NCI-H2081 treated with DMSO at 0.1 percent for 48 hours (cell line): ENCODE measurements at places on chromosomes 16 and 17.
A peak's percentile ranks its signal among the peaks of the same experiment; 100 is the strongest.

DNA sequence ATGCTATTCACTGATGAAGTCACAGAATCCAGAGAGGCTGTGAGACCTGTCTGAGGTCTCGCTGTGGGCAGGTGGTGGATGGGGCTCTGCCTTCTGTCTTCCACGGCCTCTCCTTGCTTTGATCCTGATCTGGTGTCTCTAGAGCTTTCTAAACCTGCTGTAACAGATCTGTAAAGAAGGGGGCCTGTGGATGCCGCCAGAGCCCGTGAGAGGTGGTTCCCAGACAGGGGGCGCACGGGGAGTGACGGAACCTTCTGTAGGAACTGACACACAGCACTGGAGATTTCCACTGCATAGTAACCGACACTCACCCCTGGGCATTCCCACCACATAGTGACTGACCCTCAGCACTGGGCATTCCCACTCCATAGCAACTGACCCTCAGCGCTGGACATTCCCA, 16.0 kb downstream of the CBFA2T3 start:
- DNase-seq = no peak

GRCh38 chr17:63589646-63590045, 11.0 kb upstream of the TACO1 start:
- no peak for DNase-seq

DNA sequence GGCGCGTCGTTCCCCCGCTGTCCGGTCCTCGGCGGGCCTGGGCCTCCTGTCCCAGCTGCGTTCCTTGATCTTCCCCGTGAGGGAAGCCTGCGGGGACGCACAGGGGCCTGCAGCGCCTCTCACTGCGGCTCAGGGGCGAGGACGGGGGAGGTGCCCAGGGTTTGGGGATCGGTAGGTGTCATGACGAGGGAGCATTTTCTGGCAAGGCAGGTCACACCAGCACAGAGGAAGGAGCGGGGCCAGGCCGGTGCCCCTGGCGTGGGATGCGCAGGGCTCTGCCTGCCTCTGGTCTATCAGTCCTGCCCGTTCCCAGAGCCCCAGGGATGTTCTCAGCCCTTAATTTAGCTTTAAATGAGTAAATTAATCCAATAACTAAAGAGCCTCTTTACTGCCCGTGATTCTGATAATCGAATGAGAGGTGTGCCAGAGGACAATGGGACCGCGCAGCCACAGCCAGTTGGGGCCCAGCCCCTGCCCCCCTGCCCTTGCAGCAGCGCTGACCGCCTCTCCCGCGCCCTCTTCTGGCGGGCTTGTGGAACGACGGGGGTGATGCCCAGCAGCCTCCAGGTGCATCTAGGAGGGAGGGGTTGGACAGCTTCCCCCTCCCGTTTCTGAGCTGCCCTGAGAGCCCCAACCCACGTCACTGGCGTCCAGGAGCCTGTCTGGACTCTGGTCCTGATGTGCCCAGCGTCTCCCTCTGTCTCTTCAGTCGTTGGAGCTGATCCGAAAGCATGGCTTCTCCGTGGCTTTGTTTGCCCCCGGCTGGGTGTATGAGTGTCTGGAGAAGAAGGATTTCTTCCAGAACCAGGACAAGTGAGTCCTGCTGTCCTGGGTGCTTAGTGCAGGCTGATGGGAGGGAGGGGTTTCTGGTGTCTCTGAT, 7.9 kb downstream of the ENGASE start:
- no peak for DNase-seq

- DNase-seq = no peak
These were observed 17.6 kb downstream of the ABCC1 start for GRCh38 chr16:15966836-15967546.

GRCh38 chr16:66618588-66619375, 14.3 kb downstream of the CMTM3 start:
- DNase-seq = no peak

DNA sequence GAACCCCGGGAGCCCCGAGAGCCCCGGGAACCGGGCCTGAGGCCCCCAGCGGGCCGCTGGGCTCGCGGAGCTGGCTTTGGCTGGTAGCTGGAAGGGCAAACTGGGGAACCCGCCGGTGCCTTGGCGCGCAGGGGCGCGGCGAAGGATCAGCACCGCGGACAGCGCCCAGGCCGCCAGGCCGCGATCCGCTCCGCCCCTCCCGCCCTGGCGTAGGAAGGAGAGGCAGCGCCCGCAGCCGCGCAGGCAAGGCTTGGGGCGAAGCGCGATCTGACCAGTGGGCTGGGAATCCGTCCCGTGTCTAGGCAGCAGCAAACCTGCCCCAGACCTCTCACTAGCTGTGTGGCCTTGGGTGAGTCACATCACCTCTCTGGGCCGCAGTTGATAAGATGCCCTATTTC, 331 bp upstream of the CCDC92B start:
- no peak for DNase-seq

GRCh38 chr16:11452746-11453389, 107.6 kb downstream of the RMI2 start:
- no peak for DNase-seq

- DNase-seq = no peak
These were observed 11.8 kb downstream of the SLC9A5 start for GRCh38 chr16:67260426-67261063.

DNA sequence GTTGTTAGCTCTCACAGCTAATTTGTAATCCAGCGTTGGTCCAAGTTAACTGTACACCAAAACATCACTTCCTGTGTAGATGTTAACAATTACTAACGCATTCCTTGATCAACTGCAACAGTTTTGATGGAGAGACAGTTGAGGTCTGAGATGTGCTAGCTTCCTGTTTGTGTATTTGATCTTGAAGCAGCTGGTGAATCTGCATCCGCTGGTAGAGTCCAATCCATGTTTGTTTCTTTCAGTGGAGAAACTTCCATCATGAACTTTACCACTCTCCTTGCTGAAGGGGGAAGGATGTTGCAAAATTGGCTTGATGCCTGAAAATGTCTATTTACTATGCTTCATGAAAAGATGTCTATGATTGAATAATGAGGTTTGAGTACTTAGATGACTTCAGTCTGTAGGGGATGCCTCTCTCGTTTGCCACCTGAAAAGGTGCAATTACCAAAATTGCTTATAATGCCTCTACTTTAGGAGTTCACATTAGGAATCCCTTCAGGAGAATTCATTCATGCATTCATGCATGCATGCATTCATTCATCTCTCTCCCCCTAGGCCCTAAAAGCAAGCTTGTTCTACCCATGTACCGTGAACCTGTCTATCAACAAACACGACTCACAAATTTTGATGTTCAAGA, 39.6 kb upstream of the ZKSCAN2 start:
- DNase-seq = no peak

- DNase-seq = no peak
These were observed 10.8 kb upstream of the ASB16 start for GRCh38 chr17:44159519-44160210.

- DNase-seq = no peak
These were observed 19.1 kb upstream of the KPNB1 start for GRCh38 chr17:47630614-47631013.

GRCh38 chr17:1764284-1764683, 2.4 kb downstream of the SERPINF1 start:
- no peak for DNase-seq

DNA sequence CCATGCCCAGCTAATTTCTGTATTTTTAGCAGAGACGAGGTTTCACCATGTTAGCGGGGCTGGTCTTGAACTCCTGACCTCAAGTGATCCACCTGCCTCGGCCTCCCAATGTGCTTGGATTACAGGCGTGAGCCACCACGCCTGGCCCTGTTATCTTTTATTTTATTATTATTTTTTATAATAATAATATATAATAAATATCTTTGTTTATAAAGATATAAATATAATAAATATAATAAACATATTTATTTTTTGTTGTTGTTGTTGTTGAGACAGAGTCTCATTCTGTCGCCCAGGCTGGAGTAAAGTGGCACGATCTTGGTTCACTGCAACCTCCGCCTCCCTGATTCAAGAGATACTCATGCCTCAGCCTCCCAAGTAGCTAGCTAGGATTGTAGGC, 7.0 kb upstream of the RNF157 start:
- no peak for DNase-seq

- no peak for DNase-seq
These were observed 5.3 kb downstream of the TMEM106A start for GRCh38 chr17:43216762-43217613.

DNA sequence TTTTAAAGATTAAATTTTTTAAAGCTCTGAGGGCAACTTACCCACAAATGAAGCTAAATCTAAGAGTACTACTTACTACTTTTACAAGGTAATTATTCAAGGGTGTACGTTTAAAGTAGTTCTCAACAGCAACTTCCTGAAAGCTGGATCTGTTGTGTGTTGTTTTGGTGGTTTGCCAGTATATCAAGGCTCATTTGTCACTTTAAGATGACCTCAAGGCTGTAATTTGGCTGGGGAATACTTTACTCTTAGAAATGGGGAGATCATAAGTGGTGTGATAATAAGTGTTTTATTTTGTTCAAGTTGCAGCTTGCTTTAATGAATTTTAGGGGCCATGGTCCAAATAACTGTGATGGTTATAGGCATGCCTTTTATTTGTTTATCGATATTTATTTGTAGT, 30.4 kb downstream of the AP2B1 start:
- DNase-seq = no peak

GRCh38 chr17:16945663-16946218, 26.2 kb downstream of the TNFRSF13B start:
- DNase-seq = no peak

GRCh38 chr17:31299624-31300023, 2.6 kb upstream of the OMG start:
- DNase-seq = no peak

DNA sequence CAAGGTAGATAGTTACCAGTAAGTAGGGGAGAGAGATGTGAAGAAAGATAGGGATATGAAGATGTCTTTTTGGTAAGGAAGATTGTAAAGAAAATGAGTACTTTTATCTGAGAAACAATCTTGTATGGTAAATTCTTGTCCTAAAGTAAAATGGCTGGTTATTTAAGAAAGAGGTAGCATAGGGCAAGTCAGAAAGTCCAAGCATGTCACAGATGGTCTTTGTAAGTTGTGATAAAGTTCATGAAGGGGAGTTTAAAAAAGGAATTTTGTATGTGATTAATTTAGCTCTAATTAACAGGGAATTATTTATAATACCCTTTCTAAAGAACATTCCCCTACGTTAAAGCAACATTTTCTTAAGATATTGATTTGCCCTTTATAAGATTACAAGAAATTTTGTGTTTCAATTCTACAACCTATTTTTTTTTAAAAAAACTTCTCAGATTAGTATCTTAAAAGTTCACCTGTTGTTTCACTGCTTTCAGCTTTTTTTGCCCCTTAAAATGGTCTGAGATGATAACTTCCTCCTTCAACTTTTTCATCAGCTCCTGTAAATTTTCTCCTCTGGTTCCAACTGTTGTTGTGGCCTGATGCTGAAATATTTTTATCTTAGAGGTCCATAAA, 16.2 kb upstream of the CPHXL start:
- no peak for DNase-seq

GRCh38 chr16:63652091-63652490, 1469.8 kb downstream of the CDH11 start:
- DNase-seq = no peak

GRCh38 chr16:30394592-30395154, 547 bp upstream of the ZNF48 start:
- no peak for DNase-seq

DNA sequence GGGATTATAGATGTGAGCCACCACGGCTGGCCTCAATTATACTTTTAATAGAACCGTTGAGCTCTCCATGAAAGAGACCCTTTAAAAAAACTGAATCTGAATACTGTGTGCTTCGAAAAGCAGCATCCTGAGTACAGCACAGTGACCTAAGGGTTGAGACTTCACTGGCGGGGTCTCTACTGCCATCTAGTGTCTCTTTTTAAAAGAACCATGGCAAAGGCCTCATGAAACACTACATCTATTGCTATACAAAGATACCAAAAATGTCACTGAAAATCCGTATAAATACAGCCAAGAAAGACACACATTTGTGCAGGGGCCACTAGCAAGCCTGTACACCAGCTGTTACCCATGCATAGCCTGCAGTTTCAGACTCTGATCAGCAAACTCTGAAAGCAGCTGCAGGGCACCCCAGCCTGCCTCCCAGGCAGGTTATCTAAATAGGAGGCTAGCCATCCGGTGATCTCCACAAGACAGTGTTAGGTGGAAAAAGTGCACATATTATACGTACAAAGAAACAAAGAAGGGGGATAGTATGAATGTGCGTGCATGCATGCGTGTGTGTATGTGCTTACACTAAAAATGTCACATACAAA, 35.3 kb downstream of the NPLOC4 start:
- DNase-seq = peak; percentile 37

GRCh38 chr16:57395026-57395425, 9.5 kb upstream of the CCL17 start:
- no peak for DNase-seq

DNA sequence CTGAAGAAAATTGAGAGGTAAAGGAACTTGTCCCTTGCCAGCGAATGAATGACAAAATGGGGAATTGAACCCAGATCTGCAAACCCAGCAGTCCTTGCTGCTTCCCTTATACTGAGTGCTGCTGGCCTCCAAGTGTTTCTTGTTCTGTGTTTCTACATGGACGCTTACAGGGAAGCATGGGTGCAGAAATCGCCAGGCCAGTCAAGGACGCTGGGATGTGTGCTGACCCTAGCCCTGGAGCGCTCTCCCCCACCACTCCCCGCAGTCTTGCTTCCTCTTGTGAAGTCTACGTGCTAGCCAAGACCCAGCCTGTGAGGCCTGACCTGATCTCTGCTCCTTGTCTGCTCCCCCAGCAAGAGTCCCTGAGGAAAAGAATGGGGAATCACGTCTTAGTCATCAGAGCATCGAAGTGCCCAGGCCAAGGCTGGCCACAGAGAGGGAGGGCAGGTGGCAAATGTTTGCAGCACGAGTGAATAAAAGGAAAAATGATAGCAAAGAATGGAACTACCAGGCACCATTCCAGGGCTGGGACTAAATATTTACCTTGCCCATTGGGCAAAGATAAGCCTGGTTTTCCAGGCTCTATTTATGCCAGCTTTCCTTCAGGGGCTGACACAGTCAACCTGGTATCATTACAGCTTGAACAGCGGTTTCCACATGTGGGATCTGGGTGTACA, 17.4 kb downstream of the CA4 start:
- DNase-seq = no peak

DNA sequence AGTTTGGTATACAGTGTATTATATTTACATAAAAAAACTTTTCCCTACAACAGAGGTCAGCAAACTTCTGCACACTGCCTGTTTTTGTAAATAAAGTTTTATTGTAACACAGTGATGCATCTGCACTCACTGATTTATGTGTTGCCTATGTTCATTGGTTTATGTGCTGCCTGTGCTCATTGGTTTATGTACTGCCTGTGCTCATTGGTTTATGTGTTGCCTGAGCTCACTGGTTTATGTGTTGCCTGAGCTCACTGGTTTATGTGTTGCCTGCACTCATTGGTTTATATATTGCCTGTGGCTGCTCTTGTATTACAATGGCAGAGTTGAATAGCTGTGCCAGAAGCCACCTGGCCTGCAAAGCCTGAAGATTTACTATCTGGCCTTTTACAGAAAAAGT, 81.6 kb downstream of the MYH11 start:
- DNase-seq = no peak

- peak; percentile 100 for DNase-seq
These were observed 46.9 kb downstream of the TUBD1 start for GRCh38 chr17:59845595-59846393.

GRCh38 chr17:65556910-65557348, 4.5 kb downstream of the AXIN2 start:
- no peak for DNase-seq
